ENCODE measurements at places on chromosomes 7 and 10.

DNA sequence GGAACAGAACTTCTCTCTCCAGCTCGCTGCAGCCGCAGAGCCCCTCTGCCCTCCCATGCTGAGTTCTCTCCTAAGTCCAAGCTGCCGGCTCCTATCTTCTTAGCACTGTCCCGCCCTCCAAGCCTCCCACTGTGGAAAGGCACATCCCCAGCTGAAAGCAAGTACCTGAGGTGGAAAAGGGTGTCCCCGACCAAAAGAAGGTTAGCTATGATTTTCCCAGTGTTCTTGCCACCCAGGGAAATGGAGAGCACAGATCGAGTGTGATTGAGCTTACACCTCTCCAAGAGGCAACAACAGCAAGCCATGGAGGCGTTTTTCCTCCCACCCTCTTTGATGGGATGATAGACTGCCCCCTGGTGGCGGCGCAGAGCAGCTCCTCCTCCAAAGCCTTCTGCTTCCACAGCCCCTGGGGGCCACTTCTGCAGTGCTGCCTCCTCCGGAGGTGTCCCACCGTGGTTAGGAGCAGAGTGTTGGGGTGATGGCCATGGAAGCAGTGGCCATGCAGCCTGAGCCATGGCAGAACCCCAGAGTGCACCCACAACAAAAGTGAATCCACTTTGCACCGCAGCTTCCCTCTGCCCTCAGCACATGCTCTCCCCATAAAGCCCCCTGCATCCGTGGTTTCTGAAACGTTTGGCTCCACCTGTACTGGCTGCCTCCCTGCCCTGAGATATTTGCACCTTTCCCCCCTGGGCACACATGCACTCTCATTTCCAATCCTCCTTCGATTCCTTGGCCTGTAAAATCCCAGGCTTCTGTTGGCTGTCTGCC, 143.1 kb upstream of the STK17A start:
- DNase-seq = peak; percentile 71

- DNase-seq = no peak
These were observed 6.4 kb downstream of the NEBL start for GRCh38 chr10:20890491-20891337.

DNA sequence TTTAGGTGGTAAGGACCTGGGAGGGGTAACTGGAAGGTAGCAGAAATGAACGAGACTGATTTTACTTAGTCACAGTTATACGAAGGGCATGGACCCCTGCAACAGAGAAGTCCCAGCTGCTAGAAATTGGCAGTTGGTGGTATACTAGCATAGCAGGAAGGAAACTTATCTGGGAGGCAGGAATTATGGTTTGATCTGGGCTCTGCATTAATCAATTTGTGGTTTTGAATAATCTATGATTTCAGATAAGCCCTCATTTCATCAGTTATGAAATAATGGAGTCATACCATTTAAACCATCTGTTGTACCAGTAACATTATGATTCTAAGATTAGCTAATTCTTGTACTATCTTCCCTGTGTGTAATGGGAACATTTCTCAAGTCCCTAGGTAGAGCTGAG, 54.0 kb upstream of the TMEM229A start:
- DNase-seq = no peak

GRCh38 chr7:95396136-95397032, at the start of gene PON3:
Gene PON3, minus strand, starts transcription at chr7:95396375. Its CDS starts 25 bp downstream, at chr7:95396350.
- peak; percentile 26 for DNase-seq

DNA sequence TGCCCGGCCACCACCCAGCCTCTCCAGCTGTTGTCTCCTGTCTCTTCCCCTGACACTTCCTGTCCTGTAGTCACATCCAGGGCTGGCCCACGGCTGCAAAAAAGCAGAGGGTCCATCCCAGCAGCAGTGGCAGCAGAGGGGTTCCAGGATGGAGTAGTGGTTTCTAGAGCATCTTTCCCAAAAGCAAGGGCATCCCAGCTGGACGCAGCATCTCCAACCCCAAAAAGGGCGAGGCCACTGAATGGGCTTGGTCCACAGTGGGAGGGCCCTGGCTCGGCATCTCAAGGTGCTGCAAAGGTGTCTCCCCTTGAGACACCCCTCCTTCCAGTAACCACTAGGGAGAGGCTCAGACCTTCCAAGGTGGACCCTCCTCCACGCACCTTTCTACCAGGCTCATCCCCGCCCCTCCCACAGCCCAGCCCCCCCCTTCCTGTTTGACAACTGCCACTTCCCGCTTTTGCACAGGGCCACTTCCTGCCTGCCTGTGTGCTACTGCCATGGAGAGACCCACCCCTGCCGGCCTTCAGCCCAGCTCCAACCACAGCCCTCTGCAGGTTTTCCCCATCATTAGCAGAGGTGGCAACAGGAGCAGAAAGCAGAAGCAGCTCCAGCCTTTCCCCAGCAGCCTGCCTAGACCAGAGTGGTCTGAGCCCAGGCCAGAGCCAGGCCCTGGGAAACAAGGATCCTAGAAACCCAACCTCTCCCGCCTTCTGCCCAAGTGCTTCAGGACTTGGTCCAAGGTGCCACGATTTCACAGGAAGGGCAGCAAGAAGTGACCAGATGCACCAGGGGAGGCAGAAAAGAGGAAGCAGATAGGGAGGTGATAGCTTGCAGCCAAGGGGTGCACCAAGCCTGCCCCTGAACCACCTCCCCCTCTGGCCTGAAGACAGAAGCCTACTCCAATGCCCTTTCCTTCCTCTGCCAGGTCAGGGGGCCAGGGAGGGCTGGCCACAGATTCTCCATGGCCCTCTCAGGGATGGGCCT, 8.6 kb downstream of the CAMK2G start:
- peak; percentile 67 for DNase-seq

- no peak for DNase-seq
These were observed 115.6 kb upstream of the IMMP2L start for GRCh38 chr7:111677848-111678247.

DNA sequence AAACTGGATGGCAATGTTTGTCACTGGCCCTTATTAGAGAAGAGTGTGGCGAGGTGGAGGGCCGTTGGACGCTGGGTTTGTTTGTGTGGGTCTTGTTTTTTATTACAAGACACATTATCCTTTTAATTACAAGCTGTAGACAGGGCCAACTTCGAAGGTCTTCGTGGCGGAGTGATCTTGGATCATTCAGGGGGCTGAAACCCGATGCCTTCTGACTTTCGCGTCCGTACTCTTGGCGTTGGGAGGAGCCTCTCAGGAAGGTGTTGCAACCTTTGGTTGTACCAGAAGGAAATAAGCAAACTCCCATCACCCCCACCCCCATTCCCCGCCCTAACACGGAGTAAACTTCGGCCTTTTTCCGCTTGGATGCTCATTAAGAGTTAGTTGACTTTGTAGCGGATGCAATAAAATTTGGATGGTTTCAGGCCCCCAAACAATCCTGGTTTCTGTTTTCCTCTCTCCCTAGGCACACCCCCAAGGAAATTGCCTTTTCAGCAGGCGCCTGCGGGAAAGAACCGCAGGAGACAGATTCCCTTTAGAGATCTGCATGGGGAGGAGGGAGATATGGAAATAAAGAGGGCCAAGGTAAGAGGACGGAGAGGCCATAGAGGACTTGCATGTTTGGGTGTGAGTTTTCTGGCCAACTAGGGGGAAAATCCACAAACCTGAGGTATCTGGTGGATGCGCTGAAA, 294.5 kb upstream of the NFE2L3 start:
- DNase-seq = no peak

- DNase-seq = no peak
These were observed 78.9 kb upstream of the GPR22 start for GRCh38 chr7:107390916-107391315.

DNA sequence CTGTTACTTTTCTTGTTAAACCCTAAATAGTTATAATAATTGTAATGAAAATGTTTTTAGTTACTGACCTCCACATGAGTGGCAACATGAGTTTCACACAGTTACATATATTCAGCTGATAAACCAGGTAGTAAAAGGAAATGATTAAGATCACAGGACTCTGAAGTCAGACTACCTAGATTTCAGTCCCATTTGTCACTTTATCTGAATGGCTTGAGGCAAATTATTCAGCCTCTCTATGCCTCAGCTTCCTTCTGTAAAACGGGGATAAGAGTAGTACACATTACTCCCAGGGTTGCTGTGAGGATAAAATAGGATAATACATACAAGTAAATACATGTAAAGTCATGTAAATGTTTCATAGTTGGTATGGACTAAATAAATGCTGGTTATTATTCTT, 254.3 kb upstream of the LRRTM3 start:
- no peak for DNase-seq

DNA sequence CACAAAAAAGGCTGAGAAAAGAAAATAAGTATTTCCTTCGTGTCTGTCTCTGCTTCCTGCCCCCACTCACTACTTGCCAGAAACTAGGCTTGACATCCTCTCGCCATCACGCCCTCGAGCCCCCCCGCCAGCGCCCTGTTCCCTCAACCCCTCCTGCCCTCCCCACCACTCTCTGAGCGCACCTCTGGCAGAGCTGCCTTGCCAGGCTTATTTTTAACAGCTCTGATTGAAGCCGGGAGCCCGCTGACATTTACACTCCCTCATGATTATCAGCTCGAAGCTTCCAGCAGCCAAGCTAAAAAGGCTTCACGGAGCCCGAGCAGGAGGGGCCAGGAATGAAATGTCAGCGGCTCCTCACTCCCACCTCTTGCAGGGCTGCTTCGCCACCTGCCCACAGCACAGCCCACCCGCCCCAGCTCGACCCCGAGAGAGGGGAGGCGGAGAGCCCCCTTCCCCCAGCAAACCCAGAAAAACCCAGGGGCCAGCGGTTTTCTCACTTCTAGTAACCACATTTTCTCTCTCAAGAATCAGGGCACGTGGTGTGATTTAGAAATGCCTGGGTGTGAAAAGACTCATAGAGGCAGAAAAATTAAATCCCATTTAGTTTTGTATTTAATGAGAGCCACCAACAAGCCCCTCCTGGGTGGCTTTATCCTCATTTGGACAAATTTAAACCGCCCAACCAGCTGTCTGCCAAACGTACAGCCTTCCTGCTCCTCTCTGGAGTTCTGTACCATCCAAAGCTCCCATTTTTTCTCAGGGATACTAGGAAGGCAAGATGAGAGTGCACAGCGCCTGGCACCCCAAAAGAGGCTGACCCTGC, 89.3 kb downstream of the SLIT1 start:
- peak; percentile 30 for DNase-seq

DNA sequence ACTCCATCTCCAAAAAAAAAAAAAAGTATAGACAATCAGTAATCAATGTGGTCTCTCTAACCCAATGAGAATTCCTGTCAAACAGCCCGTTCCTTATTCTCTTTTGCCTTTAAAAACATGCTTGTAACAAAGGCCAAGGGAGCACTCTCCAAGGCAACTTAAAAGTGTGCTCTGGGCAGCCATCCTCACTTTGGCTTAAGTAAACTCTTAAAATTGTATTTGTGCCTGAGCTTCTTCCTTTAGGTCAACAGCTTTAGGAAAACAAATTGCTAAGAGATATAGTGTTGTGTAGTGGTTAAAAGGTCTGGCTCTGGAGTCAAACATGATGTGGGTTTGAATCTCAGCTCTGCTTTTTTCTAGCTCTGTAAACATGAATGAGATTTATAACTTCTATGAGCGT, 13.9 kb upstream of the EPC1 start:
- no peak for DNase-seq

DNA sequence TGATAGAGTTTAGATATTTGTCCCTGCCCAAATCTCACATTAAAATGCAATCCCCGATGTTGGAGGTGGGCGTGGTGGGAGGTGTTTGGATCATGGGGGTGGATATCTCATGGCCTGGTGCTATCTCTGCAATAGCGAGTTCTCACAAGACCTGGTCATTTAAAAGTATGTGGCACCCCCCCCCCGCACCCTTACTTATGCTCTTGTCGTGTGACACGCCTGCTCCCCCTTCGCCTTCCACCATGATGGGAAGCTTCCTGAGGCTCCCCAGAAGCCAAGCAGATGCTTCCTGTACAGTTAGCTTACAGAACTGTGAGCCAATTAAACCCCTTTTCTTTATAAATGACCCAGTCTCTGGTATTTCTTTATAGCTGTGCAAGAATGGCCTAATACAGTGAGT, 118.8 kb downstream of the SORBS1 start:
- no peak for DNase-seq

- DNase-seq = no peak
These were observed 163.1 kb downstream of the PTPRN2 start for GRCh38 chr7:158424531-158424930.

GRCh38 chr7:158301207-158301606, 286.4 kb downstream of the PTPRN2 start:
- no peak for DNase-seq

- DNase-seq = no peak
These were observed 68.3 kb downstream of the NAMPT start for GRCh38 chr7:106216517-106216922.

DNA sequence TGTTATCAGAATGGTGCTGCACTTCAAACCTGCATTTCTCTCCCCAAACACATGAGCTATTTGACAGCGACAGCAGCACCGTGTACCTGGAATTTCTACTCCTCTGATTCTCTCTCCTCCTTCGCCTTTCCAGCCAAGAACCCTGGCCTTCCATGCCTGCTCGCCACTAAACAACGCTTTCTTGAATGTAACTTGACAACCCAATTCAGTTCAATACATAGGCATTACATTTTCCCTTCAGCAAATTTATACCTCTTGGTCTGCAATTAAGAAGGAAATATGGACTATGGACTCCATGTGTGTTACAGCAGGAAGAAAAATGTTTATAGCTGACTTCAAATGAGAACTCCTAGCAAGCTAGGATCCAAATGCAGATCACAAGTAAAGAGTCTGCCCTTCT, 162.6 kb upstream of the AUTS2 start:
- no peak for DNase-seq

GRCh38 chr10:97327348-97328294, 6.9 kb downstream of the FRAT2 start:
- DNase-seq = no peak

GRCh38 chr10:77305650-77306632, 331.7 kb downstream of the KCNMA1 start:
- no peak for DNase-seq

DNA sequence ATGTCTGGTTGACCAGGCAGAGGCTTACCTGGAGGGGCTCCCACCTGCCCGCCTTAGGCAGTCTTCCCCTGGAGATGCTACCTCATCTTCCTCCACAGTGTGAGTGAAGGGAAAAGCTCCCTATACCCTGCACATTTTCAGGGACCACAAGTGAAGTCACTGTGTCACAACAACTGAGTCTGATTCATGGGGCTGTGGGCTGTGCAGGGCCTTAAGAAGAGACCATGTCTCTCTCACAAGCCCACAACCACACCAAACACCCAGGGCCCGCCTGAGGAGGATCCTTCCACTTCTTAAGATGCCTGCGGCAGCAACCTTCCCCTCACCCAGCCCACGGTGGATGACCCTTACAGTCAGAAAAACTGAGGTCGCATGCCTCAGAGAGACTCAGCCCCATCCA, 118.3 kb downstream of the KMT2E start:
- DNase-seq = no peak

GRCh38 chr10:124520558-124521428, 59.2 kb downstream of the LHPP start:
- DNase-seq = no peak

DNA sequence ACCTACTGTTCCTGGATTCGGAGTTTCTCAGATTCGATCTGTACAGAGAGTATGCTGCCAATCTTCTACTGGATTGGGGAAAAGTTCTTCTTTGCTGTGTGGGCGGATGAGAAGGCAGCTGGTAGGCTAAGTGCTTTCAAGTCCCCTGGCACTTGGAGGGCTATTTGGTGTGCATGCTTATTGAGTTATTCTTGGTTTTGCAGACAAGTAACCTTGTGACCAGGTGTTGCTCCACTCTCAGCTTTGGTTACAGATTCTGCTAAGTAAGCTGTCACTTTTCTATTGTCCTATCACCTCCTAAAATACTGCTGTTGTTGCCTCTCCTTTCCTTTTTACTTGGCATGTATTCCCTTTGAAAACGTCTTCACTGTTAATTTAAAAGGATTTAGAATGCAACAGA, 1375.1 kb upstream of the LRRTM3 start:
- no peak for DNase-seq

Measured in stimulated activated naive CD8-positive, alpha-beta T cell treated with anti-CD3 and anti-CD28 coated beads, Interleukin-15, Interleukin-2, amounts not matched to agents 100 U/mL and 50 U/mL, for 24 hours (primary cell).